Amygdala (tissue), 56 donors: ENCODE measurements at places on chromosomes 16 and 17.

DNA sequence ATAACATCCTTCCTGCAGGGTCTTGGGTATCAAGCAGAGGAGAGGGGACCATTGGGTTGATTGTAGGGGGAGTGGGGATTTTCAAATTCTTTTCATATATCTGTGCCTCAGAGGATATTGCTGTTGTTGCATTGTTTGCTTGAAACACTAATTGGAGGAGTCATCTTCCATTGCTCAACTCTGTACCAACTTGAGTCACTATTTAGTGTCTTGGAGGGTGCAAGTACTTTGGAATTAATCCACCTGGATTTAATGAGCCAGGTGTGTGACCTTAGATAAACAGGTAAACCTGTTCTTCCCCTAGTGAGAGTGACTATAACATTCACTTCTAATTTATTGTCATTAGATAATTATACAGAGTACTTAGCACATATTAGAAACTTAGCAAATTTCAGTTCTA is 151.3 kb upstream of the CNTNAP4 start:
- DNase-seq: no peak

GRCh38 chr16:1014771-1015495 is 33.4 kb downstream of the SOX8 start:
- no peak for DNase-seq

DNA sequence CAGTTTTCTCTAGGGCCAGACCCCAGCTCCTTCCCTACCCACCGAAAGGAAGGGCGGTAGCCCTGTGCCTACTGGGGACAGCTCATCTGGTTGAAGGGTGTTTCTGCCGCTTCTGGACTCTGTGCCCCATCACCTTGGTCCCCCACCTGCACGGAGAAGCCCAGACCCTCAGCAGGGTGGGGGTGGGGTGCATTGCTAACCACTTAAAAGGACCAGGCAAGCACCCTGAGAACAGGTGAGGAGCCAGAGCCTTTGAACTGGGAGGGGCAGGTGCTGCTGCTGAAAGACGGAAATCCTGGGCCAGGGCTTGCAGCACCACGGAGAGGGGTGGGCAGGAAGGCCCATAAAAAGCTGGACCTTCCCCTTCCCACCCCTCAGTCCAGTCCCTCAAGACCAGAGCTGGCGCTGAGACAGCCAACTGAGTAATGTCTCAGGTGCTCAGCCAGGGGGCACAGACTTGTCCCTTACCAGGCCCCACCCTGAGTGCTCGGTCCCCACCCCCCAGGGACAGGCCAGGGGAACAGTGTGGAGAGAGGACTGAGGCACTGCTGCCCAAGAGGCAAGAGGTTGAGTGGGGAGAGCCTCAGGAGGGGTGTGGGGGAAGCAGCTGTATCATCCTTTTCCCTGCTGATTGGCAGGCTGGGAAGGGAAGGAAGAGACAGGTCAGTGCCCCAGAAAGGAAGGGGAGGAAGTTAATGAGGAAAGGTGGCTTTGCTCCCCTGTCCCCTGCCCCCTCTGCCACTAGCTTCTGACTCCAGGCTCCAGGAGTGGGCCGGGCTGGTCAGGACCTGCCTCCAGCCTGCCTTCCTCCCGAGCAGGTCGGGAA is 10.9 kb upstream of the SP2 start:
- DNase-seq: no peak

GRCh38 chr16:27737513-27737912 is 187.6 kb downstream of the KATNIP start:
- DNase-seq: no peak

DNA sequence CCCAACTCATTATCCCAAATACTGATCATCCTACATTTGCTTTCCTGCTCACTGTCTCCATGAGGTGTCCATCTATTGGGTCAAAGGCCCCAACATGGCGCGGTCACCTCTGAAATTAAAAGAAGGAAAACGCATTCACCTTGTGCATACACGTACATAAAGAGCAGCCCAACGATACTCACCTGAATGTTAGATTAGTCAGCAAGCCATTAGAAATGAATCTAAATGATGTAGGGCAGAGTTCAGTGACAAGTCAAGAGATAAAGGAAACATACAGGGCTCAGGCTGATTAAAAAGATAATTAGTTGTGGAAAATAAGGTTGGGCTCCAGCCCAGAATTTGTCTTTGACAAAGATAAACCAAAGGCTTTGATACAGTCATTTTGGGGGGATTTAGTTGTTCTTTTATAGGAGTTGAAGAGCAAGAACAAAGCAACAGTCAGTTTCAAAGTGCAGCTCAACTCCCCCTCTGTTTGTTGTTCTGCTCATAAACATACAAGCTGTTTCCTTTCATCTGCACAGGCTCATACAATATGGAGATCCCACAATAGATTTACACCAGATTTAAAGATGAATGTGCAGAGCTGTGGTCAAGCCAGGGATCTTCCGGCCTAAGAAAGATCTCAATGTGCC is 21.1 kb downstream of the NXPH3 start:
- DNase-seq: no peak

- no peak for DNase-seq
These were observed 238.3 kb downstream of the CCDC182 start for GRCh38 chr17:57506774-57507127.

GRCh38 chr16:86231996-86232350 is 278.4 kb upstream of the FOXF1 start:
- DNase-seq: no peak
